Neural crest cell (in vitro differentiated cells): ENCODE measurements at places on chromosomes 16 and 17.

GRCh38 chr17:51121620-51122472 is 1.2 kb upstream of the SPAG9 start:
- DNase-seq: peak; percentile 33

DNA sequence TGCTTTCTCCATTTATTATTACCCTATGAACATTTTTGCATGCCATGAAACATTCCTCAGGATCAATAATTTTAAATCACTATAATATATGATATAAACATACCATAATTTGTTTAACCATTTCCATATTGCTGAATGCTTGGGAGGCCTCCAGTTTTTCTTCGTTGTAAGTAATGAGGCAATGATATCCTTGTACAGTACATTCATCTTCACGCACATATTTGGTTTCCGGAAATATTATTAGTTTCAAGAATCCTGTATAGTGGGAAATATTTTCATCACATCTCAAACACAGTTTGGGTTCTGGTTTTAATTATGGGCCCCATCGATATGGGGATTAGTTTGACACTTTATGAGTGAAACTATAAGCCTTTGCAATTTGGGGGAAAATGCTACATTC is 135.4 kb downstream of the HS3ST3B1 start:
- no peak for DNase-seq

DNA sequence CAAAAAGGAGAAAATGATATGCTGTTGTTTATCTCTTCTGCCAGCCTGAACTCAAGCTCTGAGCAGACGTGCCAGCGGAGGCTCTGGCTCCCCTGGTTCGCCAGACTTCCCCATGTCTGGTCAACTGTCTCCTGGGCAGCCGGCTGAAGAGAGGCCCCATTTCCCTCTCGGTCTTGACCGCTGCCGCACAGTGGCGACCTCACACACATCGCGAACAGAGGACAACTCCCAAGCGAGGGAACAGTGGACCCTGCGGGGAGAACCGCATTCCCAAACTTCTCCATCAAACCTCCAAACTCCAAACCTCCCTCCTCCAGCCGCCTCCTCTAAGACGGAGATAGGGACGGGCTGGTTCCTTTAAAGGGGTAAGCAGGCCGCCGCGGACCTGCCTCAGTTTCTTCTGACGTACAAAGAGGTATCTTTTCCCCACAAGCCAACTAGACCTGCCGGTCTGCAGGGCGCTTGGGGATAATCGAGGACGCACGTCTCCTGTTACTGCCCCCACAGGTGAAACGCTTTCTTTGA is 24.9 kb upstream of the RFFL start:
- DNase-seq: peak; percentile 29

- DNase-seq: no peak
These were observed 1.3 kb upstream of the BRICD5 start for GRCh38 chr16:2211923-2212347.

GRCh38 chr16:48448841-48449481 is 63.7 kb upstream of the SIAH1 start:
- DNase-seq: no peak

DNA sequence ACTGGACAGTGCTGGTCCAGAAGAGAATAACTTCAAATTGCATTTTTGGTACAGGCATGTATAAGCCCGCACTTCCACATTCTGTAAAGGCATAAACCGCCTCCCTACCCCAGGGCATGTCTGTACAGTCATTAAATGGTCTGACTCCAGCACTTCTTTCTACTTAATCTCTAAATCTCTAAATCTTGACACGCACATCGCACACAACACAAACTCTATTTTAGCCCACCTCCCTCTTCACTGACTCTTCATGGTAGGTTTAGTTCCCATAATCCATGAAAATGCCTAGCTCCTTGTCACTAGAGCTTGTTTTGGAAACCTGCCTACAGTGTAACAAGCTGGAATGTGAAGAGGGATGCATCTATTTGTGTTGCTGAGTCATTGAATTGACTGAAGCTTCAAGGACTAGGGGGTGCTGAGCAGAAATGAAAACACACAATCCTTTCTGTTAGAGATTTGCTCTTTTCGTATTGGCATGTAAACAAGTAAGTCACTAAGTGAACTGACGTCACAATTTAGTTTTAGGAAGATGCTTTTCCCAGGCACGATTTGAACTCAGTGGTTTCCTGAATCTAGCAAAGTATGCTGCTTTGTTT is 1.6 kb upstream of the DUSP14 start:
- no peak for DNase-seq

- DNase-seq: no peak
These were observed 3.6 kb upstream of the RHBDL3 start for GRCh38 chr17:32261936-32262510.

DNA sequence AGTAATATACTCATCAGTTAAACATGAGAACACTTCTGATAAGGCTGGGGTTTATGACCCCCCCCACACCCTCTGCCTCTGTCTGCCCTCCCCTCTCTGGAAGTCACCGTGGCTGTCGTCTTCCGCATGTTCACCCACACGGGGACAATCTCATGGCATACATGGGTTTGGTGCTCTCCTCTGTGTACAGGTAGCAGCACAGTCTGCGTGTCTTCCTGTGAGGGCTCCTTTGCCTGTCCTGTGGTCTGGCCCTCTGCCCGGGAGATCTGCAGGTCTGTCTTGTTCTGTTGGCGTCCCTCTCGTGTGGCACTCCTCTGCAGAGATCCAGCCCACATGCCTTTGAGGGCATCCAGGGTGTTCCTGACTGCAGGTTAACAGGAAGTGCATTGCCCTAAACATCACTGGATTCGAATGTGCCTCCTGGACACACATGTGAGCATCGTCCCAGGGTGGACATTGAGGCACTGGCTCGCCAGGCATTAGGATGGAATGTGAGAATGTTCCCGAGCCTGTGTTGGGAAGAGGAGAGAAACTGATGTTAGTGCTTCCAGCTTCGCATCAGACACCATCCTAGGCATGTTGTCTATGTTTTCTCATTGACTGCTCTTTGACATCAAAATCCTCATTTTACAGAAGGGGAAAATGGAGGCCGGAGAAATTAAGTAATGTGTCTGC is 54.5 kb downstream of the NKD1 start:
- no peak for DNase-seq

DNA sequence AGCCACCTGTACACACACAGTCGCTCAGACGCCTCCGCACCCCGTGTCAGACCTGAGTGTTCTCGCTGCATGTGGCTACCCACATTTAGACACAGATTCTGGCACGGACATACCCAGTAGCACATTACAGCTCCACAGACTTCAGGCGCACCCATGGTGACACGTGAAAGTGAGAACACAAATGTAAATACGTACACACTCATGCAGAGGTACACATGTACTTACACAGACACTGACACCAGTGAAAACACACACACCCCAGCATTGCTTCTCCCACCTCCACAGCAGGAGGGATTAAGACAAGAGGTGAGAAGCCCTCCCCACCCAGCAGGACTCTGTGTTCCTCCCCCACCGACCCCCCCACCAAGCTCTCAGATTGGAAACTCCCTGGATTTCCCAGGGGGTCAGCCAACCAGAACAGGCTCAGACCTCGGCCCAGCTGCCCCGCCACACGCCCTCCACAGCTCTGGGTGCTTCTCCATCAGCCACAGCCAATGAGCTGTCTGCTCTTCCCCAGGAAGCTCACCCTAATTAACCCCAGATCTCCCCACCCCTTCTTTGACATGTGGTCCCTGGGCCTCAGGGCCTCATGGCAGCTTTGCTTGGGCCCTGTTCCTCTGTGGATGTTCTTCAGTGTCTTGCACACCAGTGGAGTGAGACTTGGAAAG is 5.3 kb upstream of the FOXN1 start:
- no peak for DNase-seq

- DNase-seq: no peak
These were observed 14.0 kb downstream of the SRCIN1 start for GRCh38 chr17:38591759-38592241.

GRCh38 chr16:1275791-1276579 is 20.1 kb downstream of the TPSD1 start:
- no peak for DNase-seq

DNA sequence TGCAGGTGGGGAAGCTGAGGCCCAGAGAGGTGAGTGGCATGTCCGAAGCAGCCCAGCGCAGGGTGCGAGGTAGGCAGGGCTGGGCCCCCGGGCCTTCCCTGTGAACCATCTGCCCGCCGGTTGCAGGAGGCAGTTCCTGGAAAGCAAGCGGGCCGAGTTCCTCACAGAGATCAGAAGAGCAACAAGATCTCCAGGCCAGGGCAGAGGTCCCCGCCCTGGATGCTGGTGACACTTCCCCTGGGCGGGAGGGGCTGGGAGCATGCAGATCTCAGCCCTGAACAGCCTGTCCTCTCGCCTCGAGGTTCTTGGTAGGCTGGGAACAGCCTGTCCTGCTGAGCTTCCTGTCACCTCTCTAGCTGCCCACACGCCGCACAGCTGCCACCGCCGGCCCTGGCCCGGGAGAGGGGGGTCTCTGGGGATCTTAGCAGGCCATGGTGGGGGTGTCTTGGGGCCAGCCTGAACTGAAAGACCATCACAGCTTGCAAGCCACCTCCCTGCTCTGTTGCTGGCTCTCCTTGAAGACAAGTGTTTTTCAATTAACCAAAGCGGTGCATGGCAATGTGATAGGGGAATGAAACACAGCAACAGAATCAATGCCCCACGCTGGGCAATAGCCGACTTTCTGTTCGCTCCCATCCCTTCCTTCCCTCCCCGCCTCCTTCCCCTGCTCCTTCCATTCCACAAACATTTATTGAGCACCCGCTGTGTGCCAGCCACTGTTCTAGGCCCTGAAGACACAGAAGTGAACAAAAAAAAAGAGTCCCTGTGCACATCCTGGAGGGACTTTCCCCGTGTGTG is 31.7 kb downstream of the SOCS1 start:
- no peak for DNase-seq

- DNase-seq: peak; percentile 46
These were observed 188.6 kb upstream of the PSMD7 start for GRCh38 chr16:74107795-74108610.

DNA sequence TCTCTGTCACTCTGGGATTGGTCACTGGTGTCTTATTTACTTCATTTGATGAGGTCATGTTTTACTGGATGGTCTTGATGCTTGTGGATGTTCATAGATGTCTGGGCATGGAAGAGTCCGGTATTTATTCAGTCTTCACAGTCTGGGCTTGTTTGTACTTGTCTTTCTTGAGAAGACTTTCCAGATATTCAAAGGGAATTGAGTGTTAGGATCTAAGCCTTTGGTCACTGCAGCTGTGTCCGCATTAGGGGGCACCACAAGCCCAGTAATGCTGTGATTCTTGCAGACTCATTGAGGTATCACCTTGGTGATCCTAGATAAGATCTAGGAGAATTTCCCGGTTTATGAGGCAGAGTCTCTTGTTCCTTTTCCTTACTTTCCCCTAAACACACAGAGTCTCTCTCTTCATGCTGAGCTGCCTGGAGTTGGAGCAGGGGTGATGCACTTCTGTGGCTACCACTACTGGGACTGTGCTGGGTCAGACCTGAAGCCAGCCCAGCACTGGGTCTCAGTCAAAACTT is 214.7 kb downstream of the SPECC1 start:
- DNase-seq: no peak

DNA sequence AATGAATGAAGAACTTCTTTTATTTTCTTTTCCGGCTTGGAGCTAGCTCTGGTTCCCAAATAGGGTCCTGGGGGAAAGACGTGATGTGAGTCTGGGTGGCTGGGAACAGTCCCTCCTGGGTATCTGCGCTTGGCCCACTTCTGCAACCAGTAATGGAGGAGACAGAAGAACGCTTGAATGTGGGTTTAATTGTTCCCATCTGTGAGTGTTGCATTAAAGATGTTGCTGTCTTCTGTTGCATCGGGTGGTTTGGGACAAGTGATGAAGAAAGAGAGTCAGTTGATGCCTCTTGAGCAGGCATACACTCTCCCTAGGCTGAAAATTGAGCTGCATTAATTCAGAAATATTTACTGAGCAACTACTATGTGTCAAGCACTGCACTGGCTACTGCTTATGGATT is 511.1 kb downstream of the CDH13 start:
- DNase-seq: no peak

DNA sequence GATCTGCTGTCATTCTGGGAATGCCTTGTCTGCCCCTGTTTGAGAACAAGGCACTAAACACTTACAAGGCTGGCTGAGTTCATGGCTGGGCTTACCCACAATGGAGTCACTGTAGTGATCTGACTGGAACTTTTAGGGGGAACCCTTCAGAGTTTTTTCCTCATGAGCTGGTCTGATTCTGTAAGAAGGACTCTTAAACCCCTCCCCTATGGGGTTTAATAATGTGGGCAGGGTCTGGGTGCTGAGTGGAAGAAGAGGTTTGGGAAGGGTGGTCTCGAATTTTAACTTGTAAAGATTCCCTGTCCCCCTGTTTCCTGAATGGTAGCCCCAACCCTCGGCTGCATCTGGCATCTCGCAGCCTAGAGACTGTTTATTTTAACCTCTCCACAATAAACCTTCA is 30.6 kb downstream of the OSBPL7 start:
- DNase-seq: no peak

GRCh38 chr17:80939151-80940145 is 52.2 kb upstream of the CHMP6 start:
- no peak for DNase-seq

DNA sequence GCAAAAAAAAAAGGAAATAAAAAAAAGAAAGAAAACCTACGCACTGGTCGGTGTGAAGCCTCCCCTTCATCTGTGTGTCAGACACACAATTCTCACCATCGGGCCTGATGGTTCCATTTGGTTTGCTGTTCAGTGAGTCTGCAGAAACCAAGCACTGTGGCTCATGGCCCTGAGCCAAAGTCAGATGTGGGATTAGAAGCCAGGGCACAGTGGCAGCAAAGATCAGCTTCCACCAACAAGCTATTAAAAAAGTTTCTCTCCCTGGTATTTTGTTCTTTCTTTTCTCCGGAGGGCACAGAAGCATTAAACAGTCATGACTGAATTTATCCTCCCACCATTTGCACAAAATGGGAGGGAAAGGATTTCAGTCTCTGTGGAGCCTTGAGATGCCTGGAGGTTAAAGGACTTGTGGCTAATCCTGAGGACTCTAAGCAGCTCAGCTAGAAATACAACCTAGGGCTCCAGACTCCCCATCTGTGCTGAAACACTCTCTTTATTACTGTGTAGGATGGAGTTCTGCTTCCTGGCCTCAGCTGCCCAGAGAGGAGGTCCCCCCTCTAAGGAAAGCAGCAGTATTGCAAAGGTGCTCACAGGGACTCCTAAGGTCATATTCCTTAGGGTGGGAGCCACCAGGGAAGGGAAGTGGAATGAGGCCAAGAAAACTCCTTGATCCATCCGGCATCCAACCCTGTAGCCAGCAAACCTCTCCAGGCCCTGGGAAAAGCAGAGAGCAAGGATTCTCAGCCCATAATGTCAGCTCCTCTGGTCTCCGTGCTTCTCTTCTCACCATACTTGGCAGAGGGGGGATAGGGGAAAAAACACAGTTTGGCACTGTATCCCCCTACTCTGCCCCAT is 28.2 kb downstream of the SLC39A11 start:
- no peak for DNase-seq
